ENCODE measurements at places on chromosomes 1 and 21. TPM values are rescaled to one million over a fixed set of nuclear protein-coding genes. Genes with fewer than 3 reads are reported as not detected.

- no peak for DNase-seq
These were observed 19.1 kb downstream of the SELP start for GRCh38 chr1:169610858-169611257.

- no peak for DNase-seq
These were observed 69.6 kb upstream of the KRTAP19-8 start for GRCh38 chr21:31107871-31108270.

GJA4 gene
- 35.0 TPM for polyA plus RNA-seq

DNA sequence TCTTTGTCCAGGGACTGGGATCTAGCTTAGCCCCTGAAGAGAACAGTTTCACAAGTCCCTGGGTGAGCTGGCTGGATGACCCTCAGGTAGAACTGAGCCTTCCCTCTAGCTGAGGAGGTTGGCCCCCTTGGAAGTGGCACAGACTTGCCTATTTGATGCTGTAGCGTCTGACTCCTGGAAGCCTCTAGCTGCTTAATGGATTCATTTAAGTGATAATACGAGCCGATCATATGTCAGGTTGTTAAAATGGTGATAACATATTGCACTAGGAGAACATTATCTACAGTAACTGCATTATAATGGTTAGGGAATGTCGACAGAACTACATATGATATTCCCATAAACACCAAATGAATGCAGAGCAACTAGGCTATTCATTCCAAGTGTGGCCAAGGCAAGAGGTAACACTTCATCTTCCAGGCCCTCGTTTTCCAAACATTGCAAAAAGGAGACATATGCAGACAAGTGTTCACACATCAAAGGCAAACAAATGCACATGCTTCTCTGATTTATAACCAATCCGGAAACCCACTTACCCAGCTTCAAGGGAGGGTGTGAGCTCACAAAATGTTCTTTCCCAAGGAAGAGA, 340.1 kb upstream of the PLXNA2 start:
- no peak for DNase-seq

- DNase-seq: no peak
These were observed 29.1 kb downstream of the F5 start for GRCh38 chr1:169557131-169557530.

- DNase-seq: peak; percentile 58
These were observed 685.0 kb downstream of the ADGRL2 start for GRCh38 chr1:82485591-82486369.

NTMT2 gene
- polyA plus RNA-seq: 0.59 TPM
